NCI-H2171 (cell line): ENCODE measurements at places on chromosomes 7 and 10.

GRCh38 chr10:114403541-114404161 is 651 bp downstream of the AFAP1L2 start:
- no peak for DNase-seq

DNA sequence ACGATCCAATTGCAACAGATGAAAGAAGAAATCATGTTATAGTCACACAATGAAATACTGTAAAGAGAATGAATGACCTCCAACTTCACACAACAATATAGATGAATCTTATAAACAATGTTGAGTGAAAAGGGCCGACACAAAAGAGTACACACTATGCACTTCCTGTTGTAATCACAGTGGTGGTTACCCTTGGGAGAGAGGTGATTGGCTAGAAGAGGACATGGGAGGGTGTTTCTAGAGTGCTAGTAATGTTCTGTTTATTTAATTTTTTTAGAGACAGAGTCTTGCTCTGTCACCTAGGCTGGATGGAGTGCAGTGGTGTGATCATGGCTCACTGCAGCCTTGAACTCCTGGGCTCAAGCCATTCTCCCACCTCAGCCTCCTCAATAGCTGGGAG is 82.5 kb downstream of the NDUFB2 start:
- DNase-seq = no peak

GRCh38 chr7:30091491-30091912 is 43.3 kb upstream of the MTURN start:
- DNase-seq = no peak

DNA sequence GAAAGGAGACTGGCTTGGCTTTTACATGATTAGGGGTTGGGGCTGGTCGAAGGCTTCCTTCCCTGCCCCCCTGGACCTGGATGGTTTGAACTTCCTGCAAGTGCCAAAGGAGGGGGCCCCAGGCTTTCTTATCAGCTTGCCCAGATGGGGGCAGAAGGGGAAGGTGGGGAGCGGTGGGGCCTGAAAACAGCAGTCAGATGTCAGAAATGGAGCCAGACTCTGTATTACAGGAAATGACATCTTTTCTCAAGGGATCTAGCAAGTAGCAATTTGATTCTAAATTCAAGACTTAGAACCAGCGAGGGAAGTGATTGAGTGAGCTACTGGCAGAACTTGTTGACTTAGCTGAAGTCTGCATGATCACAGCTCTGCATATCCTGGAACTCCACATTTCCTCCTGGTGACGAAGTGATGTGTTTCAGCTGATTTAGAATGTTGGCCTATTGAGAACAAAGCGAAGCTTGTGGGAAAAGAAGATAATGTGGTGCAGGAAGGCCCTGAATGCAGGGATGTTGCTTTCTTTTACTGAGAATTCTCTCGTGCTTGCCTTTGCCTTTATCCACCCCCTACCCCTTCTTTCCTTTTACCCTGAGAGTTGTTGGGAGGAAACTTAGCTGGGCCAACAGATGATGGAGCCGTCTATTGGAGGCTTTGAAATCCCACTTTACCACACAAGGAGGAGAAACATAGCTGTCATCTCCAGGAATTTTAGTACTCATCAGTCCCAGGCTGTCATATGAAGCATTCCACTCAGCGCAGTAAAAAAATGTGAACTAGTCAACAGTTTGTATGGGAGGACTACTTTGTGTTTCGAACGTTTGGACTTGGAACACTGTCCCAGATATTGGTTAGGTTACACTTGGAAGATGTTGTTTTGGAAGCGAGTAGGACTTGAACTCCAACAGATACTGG is 43.2 kb downstream of the CCNY start:
- no peak for DNase-seq

- DNase-seq = no peak
Observed at GRCh38 chr7:42831006-42831717, 80.7 kb downstream of the C7orf25 start.

DNA sequence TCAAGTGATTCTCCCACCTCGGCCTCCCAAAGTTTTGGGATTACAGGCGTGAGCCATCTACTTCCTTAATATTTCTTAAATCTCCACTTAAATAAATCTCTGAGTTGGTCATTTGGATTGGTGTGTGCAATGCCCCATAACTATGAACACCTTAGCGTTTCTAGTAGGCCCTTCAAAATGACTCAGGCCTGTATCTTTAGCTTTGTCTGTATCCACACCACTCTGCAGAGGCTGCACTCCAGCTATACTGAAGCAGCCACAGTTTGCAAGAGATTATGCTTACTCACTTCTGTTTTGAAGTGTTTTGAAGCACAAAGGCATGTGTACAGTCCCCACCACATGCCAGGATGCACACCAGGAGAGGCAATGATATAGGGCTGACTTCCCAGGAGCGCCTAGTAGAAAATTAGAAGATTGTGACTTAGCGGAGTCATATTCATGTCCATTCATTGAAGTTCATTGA is 2.4 kb upstream of the ST7 start:
- no peak for DNase-seq

DNA sequence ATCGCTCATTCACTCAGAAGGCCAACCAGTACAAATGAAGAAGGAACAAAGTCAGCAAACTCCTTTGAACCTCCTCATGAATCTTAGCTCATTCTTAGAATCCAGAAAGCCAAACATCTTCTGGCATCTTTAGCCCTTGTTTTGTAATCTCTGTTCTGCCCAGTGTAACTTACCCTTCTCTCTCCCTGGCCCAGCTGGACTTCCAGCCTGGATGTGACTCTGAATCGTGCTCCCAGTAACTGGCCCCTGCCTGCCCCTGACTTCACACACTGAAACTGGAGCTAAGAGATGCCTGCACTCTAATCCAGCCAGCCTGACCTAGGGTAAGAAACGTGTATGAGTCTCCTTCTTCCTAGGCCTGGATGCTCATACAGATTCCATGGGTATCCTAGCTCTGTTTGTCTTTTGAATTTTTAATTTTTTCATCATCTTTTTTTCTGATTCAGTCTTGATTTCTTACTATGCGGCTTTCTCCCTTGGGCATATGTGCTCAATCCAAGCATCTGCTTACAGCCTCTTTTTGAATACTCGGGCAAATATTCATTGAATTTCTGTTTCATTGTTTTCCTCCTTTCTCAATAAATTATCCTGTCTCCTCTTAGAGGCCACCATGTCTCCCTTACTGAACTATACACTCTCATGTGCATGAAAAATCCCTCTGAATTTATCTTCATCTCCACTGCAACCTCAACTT is 845.6 kb upstream of the AUTS2 start:
- DNase-seq = no peak

GRCh38 chr7:79968894-79969293 is 165.7 kb upstream of the GNAI1 start:
- DNase-seq = no peak

DNA sequence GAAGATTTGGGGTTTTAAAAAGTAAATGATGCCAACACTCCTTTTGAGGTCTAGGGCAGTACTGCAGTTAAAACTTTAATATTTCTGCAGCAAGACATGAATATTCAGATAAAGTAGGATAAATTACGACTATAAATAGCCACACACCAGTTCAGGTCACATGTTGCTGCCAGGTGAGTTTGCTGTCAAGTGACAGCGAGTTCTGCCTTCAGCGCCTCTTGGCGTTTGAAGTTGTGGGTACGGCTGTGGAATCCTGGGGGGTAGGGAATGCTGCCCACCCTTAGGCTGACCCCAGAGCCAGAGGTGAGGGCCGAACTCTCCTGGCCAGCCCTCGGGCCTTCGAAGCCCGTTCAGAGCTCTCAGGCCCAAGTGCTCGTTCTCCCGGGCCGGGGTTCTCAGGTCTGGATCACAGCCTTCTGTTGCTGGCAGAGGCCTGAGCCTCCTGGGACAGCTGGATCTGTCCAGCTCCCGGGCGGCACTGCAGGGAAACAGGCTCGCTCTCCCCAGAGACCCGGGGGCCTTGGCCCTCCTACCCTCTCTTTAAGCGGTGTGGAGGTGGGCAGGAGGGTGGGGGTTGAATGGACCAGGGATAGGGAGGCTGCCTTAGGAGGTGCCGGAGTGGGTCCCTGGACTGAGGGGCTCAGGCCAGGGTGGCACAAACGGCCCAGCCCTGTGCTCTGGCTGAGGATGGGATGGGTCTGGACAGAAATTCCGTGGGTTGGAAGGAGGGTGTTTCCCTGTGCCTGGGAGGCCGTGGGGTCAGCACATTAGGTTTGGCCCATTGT is 5.4 kb downstream of the BRI3 start:
- no peak for DNase-seq

DNA sequence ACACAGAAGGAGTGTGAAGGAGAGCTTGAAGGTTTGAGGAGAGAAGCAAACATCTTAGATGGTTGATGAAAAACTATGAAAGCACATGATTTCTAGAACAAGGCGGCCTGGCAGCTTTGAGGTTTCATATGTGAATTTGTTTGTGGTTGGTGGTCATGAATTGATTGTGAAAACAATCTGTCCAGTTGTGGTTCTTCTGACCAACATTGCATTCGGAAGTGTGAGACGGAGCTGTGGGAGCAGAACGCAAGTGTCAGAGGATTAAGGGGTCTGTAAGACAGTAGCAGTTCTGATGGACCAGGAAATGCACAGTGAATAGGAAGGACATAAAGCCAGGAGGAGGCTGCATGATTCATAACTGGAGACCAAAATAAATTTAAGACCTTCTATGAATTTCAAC is 594.6 kb downstream of the NXPH1 start:
- no peak for DNase-seq

GRCh38 chr7:2819161-2819953 is 24.8 kb downstream of the GNA12 start:
- no peak for DNase-seq

DNA sequence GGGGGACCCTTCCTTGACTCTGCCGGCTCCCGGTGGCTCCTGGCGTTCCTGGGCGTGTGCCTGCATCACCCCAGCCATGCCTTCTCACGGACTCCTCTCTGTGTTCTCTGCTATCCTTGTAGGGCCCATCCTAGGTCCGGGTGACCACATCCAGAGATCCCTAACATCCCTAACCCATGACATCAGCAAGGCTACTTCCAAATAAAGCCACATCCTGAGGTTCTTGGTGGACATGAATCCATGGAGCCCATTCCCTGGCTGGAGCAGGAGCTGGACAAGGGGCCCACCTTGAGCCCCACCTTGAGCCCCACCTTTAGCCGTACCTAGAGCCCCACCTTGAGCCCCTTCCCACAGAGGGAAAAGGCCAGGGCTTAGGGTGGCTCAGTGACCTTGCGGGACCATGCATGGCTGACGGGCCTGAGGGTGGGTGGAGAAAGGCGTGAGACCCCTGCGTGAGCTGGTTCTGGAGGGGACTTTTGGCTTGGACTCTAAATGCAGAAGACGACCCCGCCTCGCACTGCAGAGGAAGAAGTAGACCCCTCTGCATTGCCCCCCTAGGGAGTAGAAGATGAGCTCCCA is 58.5 kb upstream of the INPP5A start:
- no peak for DNase-seq

GRCh38 chr10:78190051-78190825 is 156.6 kb downstream of the RPS24 start:
- DNase-seq = no peak

DNA sequence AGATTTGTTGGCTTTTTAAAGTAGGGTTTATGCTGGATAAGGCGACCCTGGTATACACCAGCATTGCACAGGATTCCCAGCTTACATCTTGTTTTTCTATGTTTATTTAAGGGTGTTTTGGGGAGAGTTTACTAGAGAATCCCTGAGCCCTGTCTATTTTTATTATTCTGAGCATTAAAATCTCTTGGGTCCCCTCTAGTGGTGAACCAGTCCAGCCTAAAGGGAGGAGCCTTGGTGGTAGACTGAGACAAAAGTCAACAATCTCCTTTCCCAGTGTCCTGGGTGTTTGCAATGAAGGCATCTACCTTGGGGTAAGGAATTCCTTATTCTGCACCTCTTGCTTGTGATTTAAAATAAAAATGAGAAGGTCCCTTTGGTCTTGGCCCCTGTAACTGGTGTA is 38.2 kb downstream of the ANTXRL start:
- no peak for DNase-seq

DNA sequence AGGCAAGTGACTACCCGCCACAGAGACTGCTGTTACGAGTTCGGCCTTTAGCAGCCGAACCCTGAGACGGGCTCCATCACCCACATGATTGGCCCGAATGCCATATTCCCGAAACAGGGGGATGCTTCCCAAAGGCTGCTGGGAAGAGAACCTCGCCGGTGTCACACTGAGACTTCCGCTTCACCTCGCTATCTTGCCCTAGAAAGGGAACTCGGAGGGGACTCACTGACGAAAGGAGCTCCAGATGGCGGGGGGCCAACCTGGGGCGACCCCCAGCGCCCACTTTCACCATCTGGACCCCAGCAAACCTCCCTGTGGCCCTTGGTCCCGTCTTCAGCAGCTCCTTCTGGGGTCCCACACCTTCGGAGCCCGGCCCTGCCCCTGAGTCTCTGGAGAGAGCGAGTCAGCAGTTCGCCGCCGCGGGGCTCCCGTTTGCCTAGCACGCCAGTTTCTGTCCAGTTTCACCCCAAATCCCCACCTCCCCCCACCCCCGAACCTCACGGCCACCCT is 529 bp downstream of the HPS1 start:
- no peak for DNase-seq

- no peak for DNase-seq
Observed at GRCh38 chr7:44416941-44417340, 73.5 kb downstream of the NUDCD3 start.

DNA sequence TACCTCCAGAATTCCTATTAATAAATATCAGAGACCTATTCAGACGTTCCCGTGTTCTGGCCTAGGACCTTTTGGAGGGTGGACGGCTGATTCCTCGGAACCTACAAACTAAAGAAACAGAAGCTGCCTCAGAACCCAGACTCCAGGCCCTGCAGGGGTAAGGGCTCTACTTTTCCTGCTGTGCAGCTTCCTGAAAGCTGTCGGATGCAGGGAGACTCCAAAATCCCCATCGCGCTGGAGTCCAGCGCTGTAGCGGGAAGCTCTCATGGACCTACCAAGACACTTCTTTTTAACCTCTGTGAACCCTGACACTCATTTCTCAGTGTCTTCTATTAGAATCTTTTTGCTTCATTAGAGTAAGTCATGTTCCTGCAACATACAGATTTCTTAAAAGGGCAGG is 244.5 kb upstream of the PITRM1 start:
- DNase-seq = no peak

DNA sequence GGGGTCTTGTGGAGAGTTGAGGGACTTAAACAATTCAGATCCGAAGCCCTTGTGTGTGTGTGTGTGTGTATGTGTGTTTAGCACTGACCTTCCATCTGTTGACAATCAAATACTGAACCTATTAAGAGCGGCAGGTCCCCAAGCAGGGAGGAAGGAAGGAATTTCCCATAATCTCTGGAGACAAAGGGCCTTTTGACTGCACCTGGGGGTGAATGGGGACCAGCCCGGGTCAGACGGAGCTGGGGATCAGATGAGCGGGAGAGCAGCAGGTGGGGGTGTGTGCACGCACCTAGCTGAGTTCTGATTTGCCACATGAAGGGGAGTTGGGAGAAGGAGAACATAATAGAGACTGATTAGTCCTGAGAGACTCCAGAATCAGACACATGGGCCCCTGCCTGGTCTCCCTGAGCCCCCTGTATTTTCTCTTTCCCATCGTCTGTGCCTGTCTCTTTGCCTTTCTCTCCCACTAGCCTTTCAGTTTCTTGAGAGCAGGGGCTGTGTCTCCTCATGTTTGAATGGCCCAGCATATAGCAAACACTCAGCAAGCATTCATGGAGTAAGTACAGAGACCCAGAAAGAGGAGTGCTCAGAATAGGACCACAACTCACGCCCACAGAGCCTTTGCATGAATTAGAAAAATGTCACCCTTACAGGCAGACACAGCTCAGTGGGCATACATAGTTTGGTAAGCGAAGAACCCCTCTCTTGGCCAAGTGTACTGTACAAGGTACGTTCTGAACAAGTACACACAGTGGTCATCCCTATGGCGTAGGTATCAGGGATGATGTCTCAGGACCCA is 288.3 kb upstream of the HABP2 start:
- DNase-seq = no peak

GRCh38 chr7:2825559-2826227 is 18.4 kb downstream of the GNA12 start:
- no peak for DNase-seq
